Fibroblast of mammary gland (primary cell): ENCODE measurements at places on chromosomes 2 and 18.
A peak's percentile ranks its signal among the peaks of the same experiment; 100 is the strongest.

DNA sequence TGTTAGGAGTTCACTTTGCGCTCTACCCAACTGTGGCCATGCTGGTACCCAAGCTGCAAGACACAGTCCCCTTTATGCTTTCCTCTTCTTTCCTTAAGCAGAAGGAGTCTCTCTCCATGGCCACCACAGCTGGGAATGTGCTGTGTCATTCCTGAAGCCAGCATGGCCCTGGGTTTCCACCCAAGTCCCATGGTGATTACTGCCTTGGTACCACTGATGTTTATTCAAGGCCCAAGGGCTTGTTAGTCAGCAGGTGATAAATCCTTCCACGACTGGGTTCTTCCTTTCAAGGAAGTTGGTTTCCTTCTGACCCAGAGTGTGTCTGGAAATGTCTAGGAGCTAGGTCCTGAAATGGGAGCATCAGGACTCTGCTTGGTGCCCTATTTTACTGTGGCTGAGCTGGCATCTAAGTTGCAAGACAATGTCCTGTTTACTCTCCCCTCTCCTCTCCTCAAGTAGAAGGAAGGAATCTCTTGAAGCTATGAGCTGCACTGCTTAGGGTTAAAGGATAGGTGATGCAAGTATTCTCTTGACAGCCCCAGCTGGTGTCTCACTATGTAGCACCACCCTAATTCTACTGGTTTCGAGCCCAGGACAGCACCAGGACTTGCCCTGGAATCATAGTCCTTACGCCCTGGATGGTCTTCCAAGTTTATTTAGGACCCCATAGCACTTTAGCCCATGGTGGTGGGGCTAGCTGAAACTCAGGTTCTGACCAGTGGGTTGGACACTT lies 18.7 kb upstream of the NUP35 start:
- peak; percentile 40 for DNase-seq

DNA sequence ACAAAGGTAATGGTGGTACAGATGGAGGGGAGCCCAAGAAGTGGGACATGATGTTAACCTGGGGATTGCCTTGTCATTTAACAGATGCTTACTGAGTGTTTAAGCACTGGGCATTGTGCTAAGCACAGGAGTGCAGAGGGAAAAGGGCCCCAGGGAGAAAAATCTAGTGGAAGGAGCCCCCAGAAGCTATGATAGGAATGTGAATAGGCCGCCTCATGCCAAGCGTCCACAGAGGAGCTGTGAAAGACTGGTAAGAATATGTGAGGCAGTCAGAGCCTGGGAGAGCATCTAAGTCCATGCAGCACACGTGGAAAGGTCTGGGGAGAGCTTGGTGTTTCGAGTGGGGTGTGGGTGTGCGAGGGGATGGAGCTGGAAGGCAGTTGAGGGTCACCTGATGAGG lies 5.5 kb downstream of the ZNF532 start:
- no peak for DNase-seq

GRCh38 chr2:173001664-173002604 lies 73.7 kb upstream of the MAP3K20 start:
- no peak for DNase-seq

GRCh38 chr2:16774980-16775898 lies 109.6 kb upstream of the CYRIA start:
- peak; percentile 17 for DNase-seq

DNA sequence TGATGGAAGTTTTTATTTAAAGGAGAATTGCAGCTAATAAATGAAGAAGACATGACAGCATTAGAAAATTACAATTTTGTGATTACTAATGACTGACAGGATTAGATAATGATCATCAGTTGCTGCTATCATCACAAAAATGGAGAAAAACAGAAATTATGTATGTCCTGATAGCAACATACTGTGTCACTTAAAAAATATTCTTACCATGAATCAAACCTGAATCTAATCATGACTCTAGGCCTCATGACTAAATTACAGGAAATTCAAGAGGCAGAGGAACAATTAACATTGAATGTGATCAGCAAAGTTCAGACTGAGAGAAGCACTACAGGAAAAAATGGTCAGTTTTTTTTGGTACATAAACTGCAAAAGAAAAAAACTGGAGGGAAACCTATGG lies 147.8 kb downstream of the PMAIP1 start:
- peak; percentile 41 for DNase-seq

GRCh38 chr2:73141896-73142295 lies 29.1 kb upstream of the RAB11FIP5 start:
- DNase-seq, result no peak

- no peak for DNase-seq
Observed at GRCh38 chr2:196160946-196161345, 10.4 kb downstream of the STK17B start.

DNA sequence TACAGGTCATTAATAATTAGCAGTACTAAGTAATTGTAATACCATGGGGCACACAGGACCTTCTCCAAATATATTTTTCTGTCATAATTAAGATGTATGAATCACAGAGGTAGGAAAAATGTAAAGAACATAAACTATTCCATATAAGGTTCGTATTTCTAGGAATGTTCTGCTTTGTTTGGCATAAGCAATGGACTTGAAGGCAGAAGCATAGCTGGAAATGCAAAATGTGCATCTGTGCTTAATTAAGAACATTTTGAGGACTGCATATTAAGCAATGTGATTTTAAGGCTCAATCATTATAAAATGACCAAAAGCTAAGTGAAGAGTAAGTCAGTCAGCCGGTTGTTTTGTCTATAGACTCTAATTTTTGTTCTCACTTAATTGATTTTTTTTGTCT lies 123.2 kb downstream of the RBM43 start:
- DNase-seq, result peak; percentile 72
